Esophagus squamous epithelium (tissue), 5 donors: ENCODE measurements at places on chromosomes 5 and 9. TPM values are rescaled to one million over a fixed set of nuclear protein-coding genes. Genes with fewer than 3 reads are reported as not detected.

GRCh38 chr5:96901384-96901783 lies 25.1 kb downstream of the ERAP2 start:
- H3K4me3 ChIP-seq = no peak overlapping the region
- peaks cover 7% of the 10 kb centered on the region for H3K36me3 ChIP-seq
- H3K4me1 ChIP-seq = no peaks in the 10 kb centered on the region
- no peak for DNase-seq

DNA sequence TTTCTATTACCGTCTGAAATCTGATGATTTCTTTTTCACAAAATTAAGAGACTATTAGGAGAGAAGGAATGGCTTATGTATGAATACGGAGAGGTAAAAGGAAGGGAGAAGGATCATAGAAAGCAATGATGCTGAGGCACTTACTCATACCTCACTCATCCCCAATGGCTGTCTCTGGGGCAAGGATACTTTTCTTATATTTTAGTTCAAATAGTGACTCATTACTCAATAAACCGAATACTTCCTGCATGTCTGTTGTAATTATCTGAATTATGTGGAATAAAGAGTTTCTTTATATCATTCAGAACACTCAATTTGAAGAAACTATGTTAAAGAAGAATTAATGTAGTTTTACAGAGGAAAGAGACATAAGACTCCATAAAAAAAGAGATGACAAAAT lies 284.5 kb upstream of the NUDT12 start:
- no peaks in the 10 kb centered on the region for H3K27me3 ChIP-seq
- no peaks in the 10 kb centered on the region for H3K36me3 ChIP-seq
- no peak overlapping the region for H3K27ac ChIP-seq
- H3K4me3 ChIP-seq = no peak overlapping the region
- no peak for DNase-seq
- H3K4me1 ChIP-seq = no peaks in the 10 kb centered on the region

DNA sequence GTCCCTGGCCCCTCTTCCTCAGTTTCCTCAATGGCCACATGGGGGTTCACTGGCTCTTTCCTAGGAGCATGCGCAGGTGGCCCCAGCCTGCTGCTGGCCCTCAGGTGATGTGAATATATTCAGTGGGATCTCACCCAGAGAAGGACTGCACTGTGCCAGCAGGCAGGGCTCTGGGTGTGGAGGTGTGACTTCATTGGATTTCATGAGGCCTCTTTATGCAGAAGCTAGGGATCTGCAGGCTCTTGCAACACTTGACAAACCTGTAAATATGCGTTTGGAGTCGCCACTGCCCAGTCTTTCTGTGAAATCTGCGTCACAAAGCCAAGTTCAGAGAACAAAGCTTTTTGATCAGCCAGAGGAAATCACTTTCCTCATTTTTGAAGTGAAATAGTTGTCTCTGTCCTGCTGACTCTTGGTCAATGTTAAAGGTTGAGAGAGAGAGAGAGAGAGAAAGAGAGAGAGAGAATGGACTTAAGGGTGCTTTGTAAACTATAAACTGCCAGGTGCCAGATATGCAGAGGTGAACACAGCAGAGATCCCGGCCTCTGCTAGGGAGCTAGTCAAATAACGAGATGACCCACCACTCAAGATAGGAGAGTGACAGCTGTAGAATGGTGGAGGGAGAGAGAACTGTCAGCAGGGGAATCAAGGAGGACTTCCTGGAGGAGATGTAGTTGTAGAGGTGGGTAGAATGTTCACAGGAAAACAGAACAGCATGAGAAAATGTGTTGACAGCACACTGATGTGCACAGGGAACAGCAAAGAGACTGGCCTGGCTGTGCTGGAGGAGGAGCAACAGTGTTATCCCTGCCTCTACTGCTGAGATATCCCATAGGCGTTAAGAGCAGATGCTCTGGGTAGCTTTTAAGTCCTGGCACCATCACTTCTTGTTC lies 167.0 kb upstream of the ZNF618 start:
- H3K4me3 ChIP-seq = no peak overlapping the region
- H3K36me3 ChIP-seq = no peaks in the 10 kb centered on the region

- H3K4me1 ChIP-seq = no peaks in the 10 kb centered on the region
- H3K4me3 ChIP-seq = no peak overlapping the region
- H3K36me3 ChIP-seq = no peaks in the 10 kb centered on the region
- DNase-seq = no peak
Observed at GRCh38 chr9:132039284-132039683, 40.4 kb downstream of the MED27 start.

DNA sequence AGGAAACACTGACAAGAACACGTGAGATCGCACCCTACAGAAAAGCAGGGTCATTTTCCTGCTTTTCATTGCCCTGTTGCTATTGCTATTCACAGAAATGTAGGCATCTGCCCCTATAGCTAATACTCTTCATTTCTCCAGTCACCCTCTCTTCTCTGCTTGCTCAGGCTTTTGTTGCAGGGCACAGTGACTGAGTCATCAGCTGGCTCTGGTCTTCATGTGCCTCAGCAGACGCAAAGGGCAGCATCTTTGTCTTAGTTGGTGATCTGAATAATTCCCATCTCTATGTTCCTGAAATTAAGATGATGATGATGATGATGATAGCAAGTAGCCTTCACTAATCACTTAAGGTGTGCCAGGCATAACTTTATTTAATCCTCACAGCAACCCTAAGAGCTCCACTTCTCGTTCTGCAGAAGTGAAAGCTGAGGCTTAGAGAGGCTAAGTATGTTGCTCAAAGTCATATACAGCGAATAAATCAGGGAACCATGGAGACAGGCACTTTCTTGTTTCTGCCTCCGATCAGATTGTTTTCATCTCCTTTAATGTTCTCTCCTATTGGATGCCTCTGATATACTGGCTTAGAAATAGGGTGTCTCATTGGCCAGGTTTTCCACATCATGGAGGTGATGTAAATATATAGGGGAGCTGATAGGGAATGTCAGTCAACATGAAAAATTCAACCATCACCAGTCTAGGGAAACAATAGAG lies 133.0 kb upstream of the STK32A start:
- no peaks in the 10 kb centered on the region for H3K36me3 ChIP-seq
- no peak for DNase-seq
- H3K4me1 ChIP-seq = no peaks in the 10 kb centered on the region
- no peak overlapping the region for H3K27ac ChIP-seq
- H3K4me3 ChIP-seq = no peak overlapping the region

DNA sequence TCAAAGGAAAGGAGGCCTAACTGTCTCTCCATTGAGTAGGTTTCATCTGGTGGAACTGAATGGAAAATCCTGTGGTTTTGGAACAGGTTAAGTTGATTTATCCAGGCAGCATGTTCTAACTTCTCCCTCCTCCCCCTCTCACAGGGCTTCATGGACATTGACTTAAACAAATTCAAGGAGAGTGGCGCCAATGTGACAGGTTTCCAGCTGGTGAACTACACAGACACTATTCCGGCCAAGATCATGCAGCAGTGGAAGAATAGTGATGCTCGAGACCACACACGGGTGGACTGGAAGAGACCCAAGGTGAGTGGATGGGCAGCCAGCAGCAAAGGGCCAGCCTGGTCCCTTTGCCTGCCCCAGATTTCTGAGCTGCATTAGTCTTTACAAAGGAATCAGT lies 183.9 kb downstream of the GRIA1 start:
- H3K27me3 ChIP-seq = no peaks in the 10 kb centered on the region
- no peak overlapping the region for H3K27ac ChIP-seq
- no peaks in the 10 kb centered on the region for H3K36me3 ChIP-seq
- no peak overlapping the region for H3K4me3 ChIP-seq
- DNase-seq = no peak

DNA sequence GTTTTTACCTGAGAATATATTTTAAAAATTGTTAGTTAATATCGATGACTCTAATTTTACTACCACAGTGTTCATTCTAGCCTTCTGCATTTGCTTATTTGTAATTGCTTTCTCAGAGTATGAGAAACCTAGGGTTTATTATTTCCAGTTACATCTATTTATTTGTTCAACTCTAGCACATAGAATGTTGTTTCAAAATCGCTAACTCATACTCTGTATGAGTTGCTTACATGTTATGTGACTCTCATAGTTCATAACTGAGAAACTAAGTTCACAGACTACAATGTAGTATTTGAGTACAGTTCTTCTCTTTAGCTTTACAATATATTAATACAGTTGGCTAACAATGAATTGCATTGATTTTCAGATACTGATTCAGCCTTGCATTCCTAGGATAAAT lies 103.2 kb downstream of the MACROH2A1 start:
- no peaks in the 10 kb centered on the region for H3K4me1 ChIP-seq
- no peak for DNase-seq
- no peak overlapping the region for H3K4me3 ChIP-seq
- no peaks in the 10 kb centered on the region for H3K27me3 ChIP-seq
- H3K27ac ChIP-seq = no peak overlapping the region

GRCh38 chr5:125503946-125504345 lies 757.5 kb upstream of the ZNF608 start:
- H3K27ac ChIP-seq = no peak overlapping the region
- no peak overlapping the region for H3K4me3 ChIP-seq
- no peaks in the 10 kb centered on the region for H3K36me3 ChIP-seq
- DNase-seq = no peak
- H3K27me3 ChIP-seq = no peaks in the 10 kb centered on the region

DNA sequence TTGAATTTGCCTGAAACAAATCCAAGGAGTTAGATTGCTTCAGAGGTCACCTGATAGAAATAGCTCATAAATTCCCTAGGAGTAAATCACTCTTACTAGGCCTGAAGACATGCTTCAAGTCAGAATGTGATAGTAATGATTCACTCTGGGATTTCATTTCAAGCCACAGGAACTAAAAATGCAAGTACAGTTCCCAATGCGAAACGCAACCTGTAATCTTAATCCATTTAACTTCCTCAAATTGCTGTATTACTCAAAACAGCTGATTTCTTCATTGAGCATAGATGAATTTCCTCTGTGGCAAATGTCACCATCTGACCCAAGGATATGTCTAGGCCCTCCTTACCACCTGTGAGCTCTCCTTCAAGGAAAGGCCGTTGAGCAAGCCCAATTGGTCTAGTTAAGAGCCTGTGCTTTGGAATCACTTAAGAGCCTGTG lies 32.1 kb upstream of the IL6ST start:
- no peak overlapping the region for H3K4me3 ChIP-seq
- no peak overlapping the region for H3K27ac ChIP-seq
- H3K4me1 ChIP-seq = no peaks in the 10 kb centered on the region
- H3K36me3 ChIP-seq = no peaks in the 10 kb centered on the region
- H3K27me3 ChIP-seq = no peaks in the 10 kb centered on the region
- DNase-seq = no peak

DNA sequence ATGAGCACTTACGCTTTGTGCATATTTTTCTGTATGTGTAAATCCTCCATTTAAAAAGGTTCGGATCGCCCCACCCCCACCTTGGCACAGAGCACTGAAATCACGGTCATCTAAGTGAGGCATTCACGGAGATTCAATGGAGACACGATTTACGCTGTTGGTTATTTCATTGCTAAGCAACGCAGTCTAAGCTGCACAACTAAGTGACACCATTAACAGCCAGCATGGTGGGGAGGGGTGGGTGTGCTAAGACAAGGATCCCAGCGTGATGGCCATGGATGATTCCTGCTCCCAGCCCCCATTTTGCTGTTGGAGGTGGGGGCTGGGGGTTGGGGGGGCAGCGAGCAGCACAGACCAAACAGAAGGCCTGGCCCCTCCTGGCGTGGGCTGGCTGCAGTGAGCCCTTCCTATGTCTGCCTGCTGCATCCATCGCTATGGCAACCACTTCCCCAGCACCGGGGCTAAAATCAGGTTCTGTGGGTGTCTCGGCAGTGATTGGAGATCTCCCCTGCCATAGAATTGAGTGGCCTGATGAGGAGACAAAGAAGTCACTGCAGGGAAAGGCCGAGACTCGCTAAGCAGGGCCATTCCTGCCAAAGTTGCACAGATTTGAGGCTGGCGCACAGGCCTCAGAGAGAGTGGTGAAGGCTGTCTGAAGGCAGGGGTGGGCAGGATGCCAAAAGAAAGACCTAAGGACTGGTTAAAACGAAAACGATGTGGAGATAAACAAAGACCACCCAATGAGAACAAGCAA lies 14.3 kb upstream of the MARCHF6 start:
- peaks cover 6% of the 10 kb centered on the region for H3K4me1 ChIP-seq
- H3K36me3 ChIP-seq = no peaks in the 10 kb centered on the region
- no peak overlapping the region for H3K4me3 ChIP-seq
- H3K27me3 ChIP-seq = peaks cover 5% of the 10 kb centered on the region

DNA sequence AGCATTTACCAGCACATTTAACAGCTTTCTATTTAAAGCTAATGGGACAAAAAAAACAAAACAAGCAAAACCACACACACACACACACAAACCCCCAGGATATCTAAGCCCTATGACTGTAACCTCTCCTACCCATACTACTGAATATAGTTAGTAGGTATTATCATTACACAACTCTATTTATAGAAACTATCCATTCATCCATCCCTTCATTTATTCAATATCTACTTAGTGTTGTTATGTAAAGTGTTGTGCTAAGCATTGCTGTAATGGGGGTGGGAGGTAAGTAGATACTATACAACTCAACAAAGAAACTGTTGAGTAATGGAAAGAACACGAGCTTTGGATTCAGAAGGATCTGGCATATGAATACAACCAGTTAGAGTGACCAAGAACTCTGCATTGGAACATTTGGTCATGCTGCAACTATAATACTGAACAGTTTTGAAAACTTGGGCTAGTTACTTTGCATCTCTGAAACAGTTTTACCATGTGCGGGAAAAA lies 82.3 kb upstream of the ZNF608 start:
- H3K4me3 ChIP-seq = no peak overlapping the region
- H3K27ac ChIP-seq = no peak overlapping the region
- DNase-seq = no peak
- H3K4me1 ChIP-seq = peaks cover 5% of the 10 kb centered on the region

Gene RASGRF2
- 0.49 TPM for total RNA-seq

Gene DMRT3
- total RNA-seq = not detected

Gene GPR150
- not detected for total RNA-seq

Gene PCDHB6
- not detected for total RNA-seq

Gene HAVCR2
- total RNA-seq = 4.5 TPM

Gene GLE1
- total RNA-seq = 21.4 TPM

Gene SV2C
- under 0.01 TPM for total RNA-seq

Gene CAVIN4
- 0.26 TPM for total RNA-seq

Gene ZNF883
- 1.1 TPM for total RNA-seq
